ENCODE measurements at places on chromosomes 2 and 18. TPM values are rescaled to one million over a fixed set of nuclear protein-coding genes. Genes with fewer than 3 reads are reported as not detected.
A peak's percentile ranks its signal among the peaks of the same experiment; 100 is the strongest.

Gene MARCHF4
- not detected for total RNA-seq

GRCh38 chr2:185188656-185189055 lies 549.9 kb upstream of the FSIP2 start:
- H3K27me3 ChIP-seq = no peaks in the 10 kb centered on the region
- no peak for DNase-seq
- H3K27ac ChIP-seq = no peak overlapping the region
- H3K4me3 ChIP-seq = no peak overlapping the region
- no peaks in the 10 kb centered on the region for H3K4me1 ChIP-seq
- H3K36me3 ChIP-seq = no peaks in the 10 kb centered on the region

Gene DAW1
- not detected for total RNA-seq

- no peaks in the 10 kb centered on the region for H3K27me3 ChIP-seq
- no peak overlapping the region for H3K4me3 ChIP-seq
Observed at GRCh38 chr2:72349016-72349415, 201.4 kb upstream of the CYP26B1 start.

- no peak for DNase-seq
- H3K27me3 ChIP-seq = no peaks in the 10 kb centered on the region
- H3K27ac ChIP-seq = no peak overlapping the region
- no peaks in the 10 kb centered on the region for H3K4me1 ChIP-seq
- H3K4me3 ChIP-seq = no peak overlapping the region
- no peaks in the 10 kb centered on the region for H3K36me3 ChIP-seq
Observed at GRCh38 chr18:68436485-68436884, 278.4 kb downstream of the TMX3 start.

Gene IKZF2
- 49.1 TPM for total RNA-seq

Gene AGXT
- total RNA-seq = not detected

DNA sequence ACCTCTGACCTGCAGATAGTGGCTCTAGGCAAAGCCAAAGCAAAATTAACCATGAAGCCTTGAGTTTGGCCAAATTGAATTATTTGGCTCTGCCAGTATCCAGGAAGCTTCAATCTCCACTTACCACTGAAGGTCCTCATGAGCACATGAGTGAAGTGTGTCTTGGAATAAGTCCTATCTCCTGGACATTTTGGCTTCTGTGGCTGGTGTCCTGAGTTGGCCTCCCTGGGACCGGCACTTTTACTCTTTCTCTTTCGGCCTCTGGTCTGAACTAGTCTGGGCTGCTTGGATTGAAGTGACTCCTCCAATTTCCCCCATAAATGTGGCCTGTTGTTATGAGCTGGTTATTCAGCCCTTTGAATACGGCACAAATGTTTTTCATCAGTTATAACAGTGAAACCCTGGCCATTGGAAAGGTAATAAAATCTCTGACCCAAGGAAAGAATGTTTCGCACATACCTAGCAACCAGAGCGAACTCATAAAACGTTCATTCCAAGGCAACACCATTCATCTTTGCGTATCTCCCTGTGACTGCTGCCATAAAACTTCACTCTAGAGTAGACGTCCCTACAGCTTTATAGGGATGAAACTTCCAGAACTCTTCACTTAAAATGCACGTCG lies 216.4 kb downstream of the LPIN1 start:
- no peaks in the 10 kb centered on the region for H3K27me3 ChIP-seq
- DNase-seq = no peak
- H3K27ac ChIP-seq = no peak overlapping the region
- H3K4me1 ChIP-seq = no peaks in the 10 kb centered on the region

Gene HOXD12
- not detected for total RNA-seq

Gene INHBB
- not detected for total RNA-seq

GRCh38 chr2:176324862-176325261 lies 55.6 kb downstream of the MTX2 start:
- no peak overlapping the region for H3K4me3 ChIP-seq
- H3K27me3 ChIP-seq = no peaks in the 10 kb centered on the region
- no peak overlapping the region for H3K27ac ChIP-seq

DNA sequence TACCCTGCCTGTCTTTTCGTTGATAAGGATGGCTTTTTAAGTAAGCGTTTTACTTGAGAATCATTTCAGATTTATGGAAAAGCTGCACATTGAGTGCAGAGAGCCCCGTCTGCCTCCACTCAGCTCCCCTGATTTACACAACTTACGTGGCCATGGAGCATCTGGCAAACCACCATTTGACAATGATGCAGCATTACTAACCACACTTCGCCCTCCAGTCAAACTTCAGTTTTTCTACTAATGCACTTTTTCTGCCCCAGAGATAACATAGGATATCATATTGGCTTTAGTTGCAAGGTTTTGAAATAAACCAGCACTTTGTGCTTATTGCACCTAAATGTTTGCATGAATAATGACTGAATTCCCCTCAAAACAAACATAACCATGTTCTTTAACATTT lies 165.1 kb upstream of the TPO start:
- no peaks in the 10 kb centered on the region for H3K36me3 ChIP-seq
- peaks cover 37% of the 10 kb centered on the region for H3K4me1 ChIP-seq
- H3K27me3 ChIP-seq = no peaks in the 10 kb centered on the region
- H3K27ac ChIP-seq = no peak overlapping the region

DNA sequence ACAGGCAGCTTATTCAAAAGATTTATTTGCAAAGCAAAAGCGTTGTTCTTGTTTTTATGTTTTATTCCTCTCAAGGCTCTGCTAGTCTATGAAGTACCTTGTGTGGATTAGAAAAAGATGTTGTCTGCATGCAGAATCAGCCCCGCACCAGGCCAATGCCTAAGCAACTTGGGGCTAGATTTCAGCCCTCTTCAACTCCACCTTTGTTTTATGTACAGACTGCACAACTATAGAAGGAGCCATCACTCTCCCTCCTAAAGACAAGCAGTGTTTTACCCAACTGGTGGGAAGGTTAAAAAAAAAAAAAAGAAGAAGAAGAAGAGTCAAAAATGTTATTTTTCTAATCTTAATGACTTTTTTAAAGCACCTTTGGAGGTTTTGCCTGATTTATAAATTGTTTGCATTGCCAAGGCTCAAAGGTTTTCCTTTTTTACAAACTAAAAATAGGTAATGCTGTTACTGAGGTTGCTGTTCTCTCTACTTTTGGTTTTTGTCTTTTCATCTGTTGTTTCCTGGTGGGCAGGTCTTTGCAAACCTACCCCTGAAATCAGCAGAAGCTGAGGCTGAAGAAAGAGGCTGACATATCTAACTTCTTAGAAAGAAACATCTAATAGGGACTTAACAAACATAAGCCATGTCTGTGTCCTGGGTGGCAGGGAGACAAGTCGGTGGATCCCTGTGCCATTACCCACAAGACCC lies 164.0 kb downstream of the SLC39A10 start:
- H3K4me1 ChIP-seq = no peaks in the 10 kb centered on the region
- no peak for DNase-seq
- no peak overlapping the region for H3K27ac ChIP-seq

- no peaks in the 10 kb centered on the region for H3K4me1 ChIP-seq
- H3K27ac ChIP-seq = no peak overlapping the region
- H3K4me3 ChIP-seq = no peak overlapping the region
- no peaks in the 10 kb centered on the region for H3K27me3 ChIP-seq
Observed at GRCh38 chr2:98522854-98523253, 78.2 kb downstream of the INPP4A start.

DNA sequence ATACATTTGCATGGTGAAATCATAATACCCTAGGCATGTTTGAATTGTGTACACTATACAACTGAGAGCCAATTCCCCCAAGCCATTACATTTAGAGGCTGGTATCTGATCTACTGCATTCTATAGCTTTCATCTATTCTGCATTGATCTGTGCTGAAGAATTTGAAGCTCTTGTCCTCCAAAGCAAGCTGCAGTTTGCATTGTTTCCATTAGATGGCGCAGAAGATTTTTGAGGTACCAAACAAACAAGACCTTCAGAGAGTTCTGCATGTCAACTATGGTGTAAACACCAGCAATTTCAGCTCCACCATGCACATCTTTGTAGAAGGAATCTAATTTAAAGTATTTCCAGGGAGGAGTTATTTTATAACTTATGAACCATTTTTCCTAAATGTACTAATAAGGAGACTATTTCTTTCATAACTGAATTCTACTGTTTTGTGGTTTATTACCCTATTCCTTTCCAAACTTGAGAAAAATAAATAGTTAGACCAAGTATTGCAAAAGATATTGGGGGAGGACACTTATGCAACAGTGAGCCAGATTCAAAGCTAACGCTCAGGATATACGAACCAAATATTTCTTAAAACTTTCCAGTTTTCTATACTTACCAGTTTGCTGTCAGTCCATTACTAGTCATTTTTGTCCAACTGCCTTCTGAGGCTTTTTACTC lies 761.8 kb upstream of the ACVR2A start:
- peak; percentile 45 for DNase-seq
- H3K27me3 ChIP-seq = no peaks in the 10 kb centered on the region
- no peak overlapping the region for H3K4me3 ChIP-seq
- no peaks in the 10 kb centered on the region for H3K36me3 ChIP-seq

Gene SLC11A1
- total RNA-seq = 6.5 TPM

Gene TFPI
- not detected for total RNA-seq

GRCh38 chr2:167509586-167509985 lies 621.3 kb downstream of the XIRP2 start:
- no peaks in the 10 kb centered on the region for H3K27me3 ChIP-seq
- no peak overlapping the region for H3K27ac ChIP-seq
- no peaks in the 10 kb centered on the region for H3K4me1 ChIP-seq

Gene DUSP19
- total RNA-seq = 2.0 TPM

Gene POTEC
- total RNA-seq = not detected

Gene GNLY
- total RNA-seq = 4.3 TPM

- no peaks in the 10 kb centered on the region for H3K4me1 ChIP-seq
- no peak overlapping the region for H3K4me3 ChIP-seq
- no peak for DNase-seq
- no peak overlapping the region for H3K27ac ChIP-seq
- H3K27me3 ChIP-seq = no peaks in the 10 kb centered on the region
Observed at GRCh38 chr2:189498205-189498604, 56.9 kb downstream of the WDR75 start.

Gene GNAL
- total RNA-seq = 0.12 TPM

DNA sequence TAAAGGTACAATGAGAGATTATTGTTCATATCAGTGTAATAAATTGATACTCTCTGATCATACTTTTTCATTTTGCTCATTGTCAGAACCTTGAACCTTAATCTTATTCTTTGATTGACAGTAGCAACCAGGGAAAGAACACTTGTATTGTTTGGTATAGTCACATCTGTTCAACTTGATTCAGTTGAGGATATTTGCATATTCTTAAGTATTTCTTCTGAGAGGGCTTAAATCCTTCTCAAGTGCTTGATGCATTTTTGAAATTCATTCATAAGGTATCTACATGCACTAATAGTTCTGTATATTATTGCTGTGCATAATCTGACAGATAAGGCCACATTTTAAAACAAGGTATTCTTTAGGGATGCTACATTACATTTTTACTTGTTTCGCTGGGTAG lies 118.9 kb downstream of the EHBP1 start:
- H3K4me1 ChIP-seq = no peaks in the 10 kb centered on the region
- no peak overlapping the region for H3K27ac ChIP-seq
- no peak overlapping the region for H3K4me3 ChIP-seq
- DNase-seq = no peak
- H3K27me3 ChIP-seq = no peaks in the 10 kb centered on the region
- peaks cover 12% of the 10 kb centered on the region for H3K36me3 ChIP-seq

GRCh38 chr18:57533868-57534510 lies 52.5 kb downstream of the FECH start:
- no peak overlapping the region for H3K4me3 ChIP-seq
- no peaks in the 10 kb centered on the region for H3K4me1 ChIP-seq
- no peaks in the 10 kb centered on the region for H3K27me3 ChIP-seq
- no peaks in the 10 kb centered on the region for H3K36me3 ChIP-seq
- no peak overlapping the region for H3K27ac ChIP-seq
- no peak for DNase-seq

Gene OXER1
- 3.3 TPM for total RNA-seq

DNA sequence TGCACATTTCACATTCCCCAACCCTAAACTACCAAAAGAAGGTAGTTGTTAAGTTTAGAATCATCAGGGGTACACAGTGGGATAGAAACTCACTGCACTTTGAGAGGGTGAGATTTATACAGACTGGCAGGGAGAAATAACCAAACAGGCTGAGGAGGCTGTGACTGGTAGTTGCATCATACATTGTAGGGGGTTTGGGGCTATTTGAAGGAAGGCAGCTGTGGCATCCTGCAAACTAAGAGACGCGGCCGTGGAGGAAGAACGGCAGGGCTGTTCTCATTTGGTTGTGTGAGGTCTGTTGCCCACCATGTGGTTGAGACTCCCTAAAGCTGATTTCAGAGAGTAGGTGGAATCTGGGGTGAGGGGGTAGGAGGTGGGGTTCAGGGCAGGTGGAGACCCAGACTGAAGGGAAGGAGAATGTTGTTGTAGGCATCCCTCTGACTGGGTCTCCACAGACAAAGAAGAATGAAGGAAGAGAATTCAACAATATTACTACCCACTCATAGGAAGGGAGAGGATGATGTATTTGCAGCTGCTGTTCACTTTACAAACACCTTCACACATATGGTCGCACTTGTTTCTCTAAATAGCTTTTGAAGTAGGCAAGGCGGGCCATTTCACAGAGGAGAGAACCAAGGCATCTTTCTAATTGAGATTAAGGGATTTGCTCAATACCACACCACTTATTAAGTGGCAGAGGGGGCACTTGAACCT lies 170.9 kb upstream of the SIX2 start:
- DNase-seq = no peak
- no peaks in the 10 kb centered on the region for H3K4me1 ChIP-seq
- H3K4me3 ChIP-seq = no peak overlapping the region
- no peaks in the 10 kb centered on the region for H3K36me3 ChIP-seq
- no peaks in the 10 kb centered on the region for H3K27me3 ChIP-seq
- H3K27ac ChIP-seq = no peak overlapping the region

- H3K27ac ChIP-seq = no peak overlapping the region
- peaks cover 19% of the 10 kb centered on the region for H3K27me3 ChIP-seq
- H3K4me1 ChIP-seq = peaks cover 24% of the 10 kb centered on the region
- H3K36me3 ChIP-seq = no peaks in the 10 kb centered on the region
- DNase-seq = peak; percentile 21
- H3K4me3 ChIP-seq = no peak overlapping the region
Observed at GRCh38 chr2:71452565-71452964, 796 bp upstream of the DYSF start.

DNA sequence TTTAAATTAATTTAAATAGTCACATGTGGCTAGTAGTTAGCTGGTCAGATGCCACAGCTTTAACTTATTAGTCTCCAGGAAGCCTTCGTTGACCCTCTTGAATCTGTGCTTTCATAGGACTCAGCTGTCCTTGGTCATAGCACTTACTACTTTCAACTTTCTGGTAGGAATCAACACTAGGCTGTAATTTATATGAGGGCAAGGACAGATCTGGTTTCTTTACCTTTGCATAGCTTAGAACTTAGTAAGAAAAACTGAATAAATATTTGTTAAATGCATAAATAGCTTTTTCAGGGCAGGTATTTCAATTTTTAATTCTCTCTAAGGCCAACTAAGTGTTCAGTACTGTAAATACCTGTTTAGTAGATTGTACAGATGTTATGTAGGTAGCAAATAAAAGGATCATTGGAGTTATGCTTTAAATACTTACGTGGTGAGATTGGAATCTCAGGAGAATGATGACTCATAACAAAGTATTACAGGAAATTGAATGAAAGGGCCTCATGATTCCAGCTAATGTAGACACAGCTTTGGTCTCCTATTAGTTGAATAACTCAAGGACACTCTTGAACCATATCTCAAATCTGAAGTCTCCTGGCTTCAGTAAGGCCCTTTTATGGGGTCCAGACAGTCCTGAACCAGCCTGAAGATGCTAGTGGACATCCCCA lies 2.6 kb downstream of the CLIP4 start:
- no peak overlapping the region for H3K27ac ChIP-seq
- H3K4me1 ChIP-seq = peaks cover 13% of the 10 kb centered on the region
- H3K4me3 ChIP-seq = no peak overlapping the region
- H3K27me3 ChIP-seq = no peaks in the 10 kb centered on the region
- no peaks in the 10 kb centered on the region for H3K36me3 ChIP-seq

GRCh38 chr18:39591649-39592048 lies 2026.1 kb upstream of the CELF4 start:
- DNase-seq = no peak
- no peaks in the 10 kb centered on the region for H3K36me3 ChIP-seq
- H3K4me3 ChIP-seq = no peak overlapping the region
- no peak overlapping the region for H3K27ac ChIP-seq

Data from B cell (primary cell).